Left forelimb (tissue), 1 donor: ENCODE measurements at places on chromosomes 5 and 9.

DNA sequence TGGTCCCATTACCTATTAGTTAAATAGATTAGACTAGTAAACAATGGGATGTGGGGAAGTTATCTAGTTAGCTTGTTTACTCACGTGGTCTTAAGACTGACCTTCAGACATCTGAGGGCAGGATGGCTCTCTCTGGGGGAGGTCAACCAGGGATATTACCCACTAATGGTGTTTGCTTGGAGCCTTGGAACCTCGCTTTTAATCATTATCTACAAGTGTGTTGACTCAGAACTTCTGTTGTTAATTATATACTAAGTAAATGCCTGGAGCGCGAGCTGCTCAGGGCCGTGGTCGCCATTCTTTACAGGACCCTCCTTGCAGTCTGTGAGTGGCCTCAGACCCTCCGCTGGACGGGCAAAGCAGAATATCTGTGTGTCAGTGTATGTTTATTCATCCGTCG, 48.5 kb upstream of the ZNF354A start:
- no peak for DNase-seq

DNA sequence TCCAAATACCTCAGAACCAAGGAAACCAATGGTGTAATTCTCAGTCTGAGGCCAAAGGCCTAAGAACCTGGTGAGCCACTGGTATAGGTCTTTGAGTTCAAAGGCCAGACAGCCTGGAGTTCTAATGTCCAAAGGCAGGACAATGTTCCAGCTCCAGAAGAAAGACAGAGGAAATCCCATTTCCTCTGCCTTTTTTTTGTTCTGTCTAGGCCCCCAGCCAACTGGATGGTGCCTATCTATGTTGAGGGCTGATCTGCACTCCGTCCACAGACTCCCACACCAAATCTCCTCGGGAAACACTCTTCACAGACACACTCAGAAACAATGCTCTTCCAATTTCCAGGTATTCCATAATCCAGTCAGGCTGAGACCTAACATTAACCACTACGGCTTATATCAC, 30.1 kb downstream of the FNIP1 start:
- no peak for DNase-seq

DNA sequence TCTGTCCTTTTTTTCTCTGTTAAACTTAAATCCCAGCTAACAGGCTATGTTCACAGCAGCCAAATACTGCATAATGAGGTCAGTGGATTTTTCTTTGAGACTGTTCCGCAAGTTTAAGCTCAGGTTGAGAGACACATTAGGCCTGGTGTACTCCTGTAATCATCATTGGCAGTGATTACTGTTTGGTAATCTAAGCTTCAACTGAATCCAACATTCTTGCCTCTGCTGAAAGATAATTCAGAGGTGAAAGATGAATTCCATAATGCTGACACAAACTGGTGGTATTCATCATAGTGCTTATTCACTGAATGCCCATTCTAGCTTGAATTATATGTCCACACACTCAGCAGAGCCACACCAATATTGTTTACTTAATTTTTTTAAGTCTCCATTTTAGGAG, 108.5 kb downstream of the NFIB start:
- no peak for DNase-seq

DNA sequence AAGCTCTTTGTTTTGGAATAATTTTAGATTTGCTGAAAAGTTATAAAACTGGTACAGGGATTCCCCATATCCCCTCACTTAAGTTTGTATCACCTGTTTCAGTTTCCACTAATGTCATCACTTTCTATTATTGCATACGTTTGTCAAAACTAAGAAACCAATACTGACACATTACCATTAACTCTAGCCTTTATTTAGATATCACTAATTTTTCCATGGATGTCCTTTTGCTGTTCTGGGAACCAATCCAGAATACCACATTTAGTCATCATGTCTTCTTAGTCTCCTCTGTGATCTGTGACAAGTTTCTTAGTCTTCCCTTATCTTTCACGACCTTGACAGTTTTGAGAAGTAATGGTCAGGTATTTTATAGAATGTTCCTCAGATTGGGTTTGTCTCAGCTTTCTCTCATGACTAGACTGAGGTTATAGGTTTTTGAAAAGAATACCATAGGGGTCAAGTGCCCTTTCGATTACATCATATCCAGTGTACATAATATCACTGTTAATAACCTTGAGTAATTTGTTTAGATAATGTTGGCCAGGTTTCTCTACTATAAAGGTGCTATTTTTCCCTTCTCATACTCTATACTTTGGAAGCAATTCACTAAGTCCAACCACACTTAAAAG, 51.9 kb upstream of the NMUR2 start:
- no peak for DNase-seq

GRCh38 chr5:76542887-76543690, 80.1 kb downstream of the F2RL2 start:
- DNase-seq: no peak

DNA sequence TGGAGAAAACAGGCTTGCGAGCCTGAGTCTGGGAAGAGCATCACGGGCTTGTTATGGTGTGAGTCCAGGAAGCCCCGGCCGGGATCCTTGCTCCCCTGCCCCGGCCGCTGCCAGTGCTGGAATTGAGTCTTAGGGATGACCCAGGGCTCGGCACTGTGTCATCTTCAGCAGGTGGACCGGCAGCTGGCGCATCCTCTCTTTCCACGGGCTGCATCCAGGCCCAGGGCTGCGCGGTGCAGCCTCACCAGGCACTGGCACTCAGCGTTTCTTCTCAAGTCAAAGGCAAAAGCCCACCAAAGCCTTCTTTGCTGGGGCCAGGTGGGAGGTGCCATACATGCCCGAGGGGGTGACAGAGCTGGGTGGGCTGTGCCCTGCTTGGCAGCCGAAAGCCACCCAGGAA, 46.6 kb downstream of the COL5A1 start:
- no peak for DNase-seq

GRCh38 chr9:134233022-134233421, 68.7 kb upstream of the RNU6ATAC start:
- DNase-seq: no peak

DNA sequence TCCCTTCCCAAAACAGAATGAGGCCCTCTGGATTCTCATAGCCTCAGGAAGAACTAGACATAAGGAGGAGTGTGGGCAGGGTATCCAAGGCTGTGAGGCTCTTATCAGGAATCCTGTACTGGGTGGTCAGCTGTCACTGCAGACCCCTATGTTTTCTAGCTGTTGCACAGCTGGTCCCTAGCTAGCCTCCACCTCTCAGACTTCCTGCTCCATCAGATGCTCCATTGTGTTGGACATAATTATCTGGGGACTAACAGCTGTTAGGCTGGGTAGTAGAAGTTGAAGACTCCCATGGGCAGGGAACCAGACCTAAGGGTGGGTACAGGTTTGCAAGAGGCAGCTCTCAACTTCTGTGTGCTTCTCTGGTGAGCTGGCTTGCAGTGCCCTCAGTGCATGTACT, 18.4 kb downstream of the FAM219A start:
- DNase-seq: no peak

- DNase-seq: no peak
Observed at GRCh38 chr5:125422342-125422741, 675.9 kb upstream of the ZNF608 start.

DNA sequence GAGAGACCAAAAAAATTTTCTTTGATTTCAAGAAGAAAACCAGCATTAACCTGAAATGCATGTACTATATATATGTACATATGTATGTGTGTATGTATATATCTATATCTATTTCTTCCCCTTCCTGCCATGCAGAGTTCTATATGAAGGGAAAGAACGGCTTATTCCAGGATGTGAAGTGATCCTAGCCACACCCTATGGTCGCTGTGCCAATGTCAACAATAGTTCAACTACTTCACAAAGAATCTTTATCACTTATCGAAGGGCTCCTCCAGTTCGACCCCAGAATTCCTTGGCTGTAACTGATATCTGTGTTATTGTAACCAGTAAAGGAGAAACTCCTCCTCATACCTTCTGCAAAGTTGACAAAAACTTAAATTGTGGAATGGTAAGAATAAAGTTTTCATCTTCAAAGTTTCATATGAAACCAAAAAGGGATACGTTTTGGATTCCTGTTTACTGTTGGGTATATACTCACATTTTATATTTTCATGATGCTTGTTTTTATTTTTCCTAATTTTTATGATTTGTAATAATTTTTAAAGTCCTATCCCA, 56.2 kb downstream of the DENND4C start:
- no peak for DNase-seq
